ENCODE measurements at places on chromosomes 5 and 9. TPM values are rescaled to one million over a fixed set of nuclear protein-coding genes. Genes with fewer than 3 reads are reported as not detected.

DNA sequence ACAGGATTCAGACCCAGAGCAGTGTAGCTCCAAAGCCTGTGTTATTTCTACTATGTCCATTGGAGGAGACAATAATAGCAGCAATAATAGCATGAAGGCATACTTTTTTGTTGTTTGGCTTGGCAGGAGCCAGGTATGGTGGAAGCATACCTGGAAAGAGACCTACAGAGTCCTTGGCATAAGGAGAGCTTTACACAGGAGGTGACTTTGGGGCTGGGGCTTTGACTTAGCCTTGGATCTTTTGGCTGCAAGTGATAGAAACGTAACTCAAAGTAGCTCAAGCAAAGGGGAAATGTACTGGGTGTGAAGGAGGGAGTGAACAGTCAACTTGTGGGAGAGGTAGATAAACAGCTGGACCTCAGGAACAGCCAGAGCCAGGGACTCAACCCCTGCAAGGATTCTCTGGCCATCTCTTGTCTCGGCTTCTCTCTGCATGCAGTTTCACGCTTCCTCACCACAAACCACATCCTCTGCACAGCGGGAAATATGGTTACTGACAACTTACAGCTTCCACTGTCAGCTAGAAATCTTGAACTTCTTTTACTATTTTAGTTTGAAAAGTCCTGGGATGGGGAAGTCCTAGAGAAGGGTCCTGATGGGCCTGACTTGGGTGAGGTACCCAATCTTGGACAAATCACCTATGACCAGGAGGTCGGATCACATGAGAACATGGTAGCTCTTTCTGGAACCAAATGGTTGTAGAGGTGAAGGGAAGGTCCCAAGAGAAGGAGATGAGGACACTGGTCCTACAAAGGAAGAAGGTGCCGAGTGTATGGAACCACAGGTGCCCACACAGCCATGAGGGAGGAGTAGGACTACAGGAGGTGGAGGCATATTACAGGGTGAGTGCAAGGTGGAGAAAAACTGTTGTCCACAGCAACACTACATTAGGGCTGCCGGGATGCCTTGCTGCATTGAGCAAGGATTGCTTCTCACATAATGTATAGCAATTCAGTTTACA lies 47.0 kb upstream of the TGFBR1 start:
- DNase-seq, result no peak

GRCh38 chr5:95631991-95632675 lies 12.2 kb downstream of the GPR150 start:
- no peak for DNase-seq

RNF183 gene
- not detected for total RNA-seq

- DNase-seq, result no peak
These were observed 1.9 kb downstream of the LMNB1 start for GRCh38 chr5:126778675-126779403.

DNA sequence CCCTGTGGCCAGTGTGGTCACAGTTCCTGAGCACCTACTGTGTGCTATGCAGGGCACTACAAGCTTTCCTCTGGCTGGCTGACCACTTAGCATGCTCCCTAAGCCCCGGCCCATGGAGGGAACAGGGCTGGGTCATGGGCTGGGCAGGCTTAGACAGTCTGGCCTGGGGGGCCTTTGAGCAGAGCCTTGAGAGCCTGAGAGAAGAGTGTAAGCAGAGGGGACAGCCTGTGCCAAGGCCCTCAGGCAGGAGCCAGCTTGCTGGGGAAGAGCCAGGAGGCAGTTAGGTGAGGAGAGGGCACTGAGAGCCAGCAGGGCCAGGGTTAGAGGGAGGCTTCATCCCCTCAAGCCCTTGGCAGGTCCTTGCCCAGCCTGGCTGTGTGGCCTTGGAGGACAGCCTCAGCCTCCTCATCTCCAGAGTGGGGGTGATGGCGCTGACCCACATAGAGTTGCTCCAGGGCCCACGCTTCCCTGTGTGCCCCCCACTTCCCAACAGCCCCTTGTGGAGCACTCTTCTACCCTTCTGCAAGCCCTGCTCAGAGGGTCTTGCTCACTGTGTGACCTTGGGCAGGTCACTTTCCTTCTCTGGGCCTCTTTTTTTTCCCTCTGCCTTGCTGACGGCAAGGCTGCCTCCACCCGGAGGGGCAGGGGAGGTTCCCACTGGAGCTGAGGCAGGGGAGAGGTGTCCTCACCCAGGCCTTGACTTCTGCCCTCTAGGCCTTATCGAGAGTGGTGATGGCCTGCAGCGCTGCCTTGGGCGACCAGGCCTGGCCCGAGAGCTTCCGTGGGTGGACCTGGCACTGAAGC lies 107.1 kb downstream of the PHF2 start:
- no peak for DNase-seq

DNA sequence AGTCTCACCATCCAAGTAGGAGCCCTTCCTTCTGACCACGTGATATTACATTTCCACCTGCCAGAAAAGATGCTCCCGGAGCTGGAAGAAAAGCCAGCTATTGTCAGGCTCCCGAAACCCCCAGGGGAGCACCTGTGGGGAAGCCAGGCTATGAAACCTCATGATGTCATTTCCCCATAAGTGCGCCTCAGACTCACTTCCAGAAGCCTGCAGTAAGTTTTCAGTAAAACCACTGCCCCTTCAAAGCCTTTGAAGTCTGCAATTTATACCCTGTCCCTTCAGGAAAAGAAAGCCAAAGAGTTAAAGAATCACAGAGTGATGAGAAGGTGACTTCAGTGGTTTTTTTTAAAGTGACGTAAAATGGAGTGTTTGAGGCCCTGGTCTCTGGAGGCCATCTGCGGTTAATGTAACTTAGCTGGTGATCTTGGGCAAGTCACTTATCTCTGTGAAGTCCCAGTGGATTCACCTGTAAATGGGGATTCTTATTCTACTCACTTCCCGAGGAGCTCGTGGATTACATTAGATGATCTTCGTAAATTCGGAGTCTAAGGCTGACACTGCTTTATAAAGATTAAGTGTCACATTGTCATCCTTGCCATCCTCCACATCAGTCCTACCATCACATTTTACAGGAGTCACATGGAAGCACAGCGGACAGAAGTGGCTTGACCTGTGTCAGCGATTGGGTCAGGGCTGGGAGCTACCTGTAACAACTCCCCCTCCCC lies 2.6 kb upstream of the SEMA6A start:
- DNase-seq, result no peak

GRCh38 chr9:98107926-98108325 lies 11.1 kb downstream of the TRIM14 start:
- no peak for DNase-seq

- no peak for DNase-seq
These were observed 108.1 kb upstream of the IL6ST start for GRCh38 chr5:56102889-56103288.

UNC5A gene
- not detected for total RNA-seq

C5orf52 gene
- not detected for total RNA-seq

DNA sequence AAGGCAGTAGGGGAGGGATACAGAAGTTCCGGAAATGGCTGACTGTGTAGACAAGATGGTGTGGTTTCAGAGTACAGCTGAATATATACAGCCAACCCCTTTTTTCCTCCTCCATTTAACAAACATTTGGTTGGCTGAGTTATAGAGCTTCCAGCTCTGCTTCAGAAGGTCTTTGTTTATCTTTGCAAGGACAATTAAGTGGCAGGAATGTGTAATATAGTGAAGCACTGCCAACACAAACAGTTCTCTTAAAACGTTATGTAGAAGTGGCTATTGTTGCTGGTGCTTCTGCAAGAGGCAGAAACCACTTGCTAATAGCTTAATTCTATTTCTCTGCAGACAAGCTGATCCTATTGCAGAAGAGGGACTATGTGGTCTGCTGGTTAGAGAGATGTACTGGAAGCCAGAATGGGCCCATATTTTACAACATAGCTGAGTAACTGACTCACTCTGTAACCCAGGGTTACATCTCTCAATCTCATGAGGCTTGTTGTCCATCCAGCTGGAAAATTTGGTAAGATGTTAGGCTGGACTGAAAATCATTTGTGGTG lies 62.7 kb upstream of the OSMR start:
- no peak for DNase-seq

ZNF618 gene
- total RNA-seq, result 35.0 TPM

ARL15 gene
- 102 TPM for total RNA-seq

DNA sequence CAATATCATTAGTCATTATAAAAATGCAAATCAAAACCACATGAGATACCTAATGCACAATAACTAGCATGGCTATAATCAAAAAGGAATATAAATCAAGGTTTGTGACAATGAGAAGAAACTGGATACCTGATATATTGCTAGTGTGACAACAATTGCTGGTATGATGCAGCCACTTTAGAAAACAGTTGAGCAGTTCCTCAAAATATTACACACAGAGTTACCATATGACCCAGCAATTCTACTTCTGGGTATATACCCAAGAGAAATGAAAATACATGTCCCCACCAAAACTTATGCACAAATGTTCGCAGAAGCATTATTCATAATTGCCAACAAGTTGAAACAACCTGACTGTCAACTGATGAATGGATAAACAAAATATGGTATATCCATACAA lies 339.7 kb upstream of the POU5F2 start:
- DNase-seq, result no peak

- no peak for DNase-seq
These were observed 190.9 kb upstream of the FREM1 start for GRCh38 chr9:15101095-15101494.

GRCh38 chr5:39302472-39302871 lies 61.8 kb downstream of the C9 start:
- DNase-seq, result no peak

DNA sequence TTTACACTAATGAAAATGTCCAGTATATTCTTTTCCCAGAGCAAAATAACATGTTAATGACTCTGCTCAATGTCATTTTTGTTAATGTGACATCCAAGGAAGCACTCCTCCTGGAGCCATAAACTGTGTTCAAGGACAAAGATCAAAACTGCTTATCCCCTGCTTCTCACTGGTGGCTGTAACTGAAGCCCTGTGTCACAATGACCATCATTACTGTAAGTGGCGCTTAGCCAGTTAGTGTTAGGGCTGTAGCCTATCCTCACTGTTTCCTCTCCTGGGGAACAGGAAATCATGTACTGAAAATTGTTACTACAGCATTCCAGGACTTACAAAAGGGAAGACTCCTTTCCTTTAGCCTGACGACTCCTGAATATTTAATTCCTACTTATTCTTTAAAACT lies 71.7 kb upstream of the COX7C start:
- DNase-seq, result no peak

DNA sequence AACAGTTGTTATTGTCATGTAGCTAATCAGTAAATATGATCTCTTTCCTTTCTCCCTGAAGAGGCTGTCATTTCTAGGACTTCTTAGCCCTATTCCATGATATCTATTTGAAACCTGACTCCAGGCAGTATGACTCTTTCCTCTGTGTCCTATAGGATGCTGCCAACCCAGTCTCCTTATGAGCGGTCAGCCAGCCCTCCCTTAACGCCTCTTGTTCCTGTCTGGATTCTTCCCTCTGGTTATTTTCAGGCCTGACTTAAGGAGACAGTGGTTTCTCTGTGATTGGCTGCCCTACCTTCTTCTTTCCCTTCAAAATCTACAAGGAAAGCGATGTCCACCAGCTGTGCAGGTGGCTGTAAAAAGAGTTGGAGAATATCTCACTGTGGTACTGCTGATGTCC lies 19.4 kb upstream of the C5orf63 start:
- DNase-seq, result no peak

LECT2 gene
- total RNA-seq, result not detected

Measured in endothelial cell (in vitro differentiated cells).